ENCODE measurements at places on chromosomes 11 and 22. TPM values are rescaled to one million over a fixed set of nuclear protein-coding genes. Genes with fewer than 3 reads are reported as not detected.

Gene FOLR3
- 0.22 TPM for total RNA-seq

Gene TMEM151A
- 3.6 TPM for total RNA-seq

Gene NCF4
- total RNA-seq = not detected

Gene DERL3
- 0.71 TPM for total RNA-seq

Gene SULT4A1
- total RNA-seq = not detected

Gene YPEL1
- total RNA-seq = 0.46 TPM

Gene PLAAT4
- 3.8 TPM for total RNA-seq

Gene CRYAB
- total RNA-seq = 12.5 TPM

Gene OR10D3
- total RNA-seq = not detected

Gene KCNJ1
- total RNA-seq = not detected

Gene CCDC15
- 0.59 TPM for total RNA-seq

Data from A549 treated with Hydrocortisone at 1 μM for 4 hours (cell line).